ENCODE measurements at places on chromosomes 11 and 22.

DNA sequence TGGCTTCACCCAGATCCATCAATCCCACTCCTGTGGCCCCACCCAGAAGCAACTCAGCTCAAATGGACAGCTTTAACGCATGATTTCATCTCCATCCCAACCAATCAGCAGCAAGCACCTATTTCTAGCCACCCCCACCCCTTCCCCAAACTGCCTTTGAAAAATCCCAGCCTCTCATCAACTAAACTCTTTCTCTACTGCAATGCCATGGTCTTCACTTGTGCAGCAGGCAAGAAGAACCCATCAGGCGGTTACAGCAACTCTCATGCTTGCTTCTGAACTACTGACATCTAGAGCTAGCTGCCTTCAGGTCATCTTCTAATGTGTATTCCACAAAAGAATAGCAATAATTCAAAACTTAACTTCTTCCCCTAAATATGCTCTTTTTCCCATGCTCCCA, 42.1 kb upstream of the STK33 start:
- no peak for DNase-seq

GRCh38 chr11:1923201-1923956, 3.9 kb downstream of the TNNT3 start:
- no peak for DNase-seq

- no peak for DNase-seq
Measured at GRCh38 chr11:27610280-27610679, 90.0 kb downstream of the BDNF start.

- no peak for DNase-seq
Measured at GRCh38 chr11:21625982-21626381, 566.9 kb upstream of the ANO5 start.

DNA sequence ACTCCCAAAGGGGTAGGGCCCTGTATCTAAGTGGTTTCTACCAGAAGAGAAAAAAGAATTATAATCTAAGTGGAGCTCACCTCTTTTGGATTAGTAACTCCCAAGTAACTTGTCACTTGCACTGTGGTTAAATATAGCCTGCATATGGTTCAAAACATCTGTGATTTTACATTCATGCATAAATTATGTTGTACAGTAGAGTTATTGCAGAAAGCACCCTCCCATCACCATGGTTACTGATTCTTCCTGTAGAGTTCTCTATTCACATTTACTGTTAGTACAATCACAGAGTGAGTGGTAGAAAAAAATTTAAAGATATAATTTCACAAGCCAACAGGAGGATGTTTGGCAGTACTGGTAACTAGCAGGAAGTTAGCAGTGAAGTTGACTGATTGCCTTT, 80.4 kb downstream of the LRRC4C start:
- DNase-seq, result no peak

DNA sequence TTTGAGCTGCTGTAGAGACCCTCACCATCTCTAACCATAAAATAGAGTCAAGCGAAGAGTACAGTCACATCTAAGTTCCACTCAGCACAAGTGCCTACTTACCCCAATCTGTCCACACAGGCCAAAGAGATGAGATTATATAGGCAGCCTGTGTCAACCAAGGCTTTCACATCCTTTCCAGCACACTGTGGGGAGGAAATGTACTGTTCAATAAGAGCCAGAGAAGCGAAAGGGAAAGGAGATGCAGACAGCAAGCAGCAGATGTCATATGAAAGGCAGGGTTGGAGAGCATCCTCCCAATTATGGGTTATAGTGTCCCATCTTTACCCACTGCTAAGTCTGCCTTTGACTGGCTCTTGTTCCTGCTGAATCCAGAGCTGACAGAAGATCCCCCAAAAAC, 16.4 kb downstream of the NRIP3 start:
- no peak for DNase-seq

DNA sequence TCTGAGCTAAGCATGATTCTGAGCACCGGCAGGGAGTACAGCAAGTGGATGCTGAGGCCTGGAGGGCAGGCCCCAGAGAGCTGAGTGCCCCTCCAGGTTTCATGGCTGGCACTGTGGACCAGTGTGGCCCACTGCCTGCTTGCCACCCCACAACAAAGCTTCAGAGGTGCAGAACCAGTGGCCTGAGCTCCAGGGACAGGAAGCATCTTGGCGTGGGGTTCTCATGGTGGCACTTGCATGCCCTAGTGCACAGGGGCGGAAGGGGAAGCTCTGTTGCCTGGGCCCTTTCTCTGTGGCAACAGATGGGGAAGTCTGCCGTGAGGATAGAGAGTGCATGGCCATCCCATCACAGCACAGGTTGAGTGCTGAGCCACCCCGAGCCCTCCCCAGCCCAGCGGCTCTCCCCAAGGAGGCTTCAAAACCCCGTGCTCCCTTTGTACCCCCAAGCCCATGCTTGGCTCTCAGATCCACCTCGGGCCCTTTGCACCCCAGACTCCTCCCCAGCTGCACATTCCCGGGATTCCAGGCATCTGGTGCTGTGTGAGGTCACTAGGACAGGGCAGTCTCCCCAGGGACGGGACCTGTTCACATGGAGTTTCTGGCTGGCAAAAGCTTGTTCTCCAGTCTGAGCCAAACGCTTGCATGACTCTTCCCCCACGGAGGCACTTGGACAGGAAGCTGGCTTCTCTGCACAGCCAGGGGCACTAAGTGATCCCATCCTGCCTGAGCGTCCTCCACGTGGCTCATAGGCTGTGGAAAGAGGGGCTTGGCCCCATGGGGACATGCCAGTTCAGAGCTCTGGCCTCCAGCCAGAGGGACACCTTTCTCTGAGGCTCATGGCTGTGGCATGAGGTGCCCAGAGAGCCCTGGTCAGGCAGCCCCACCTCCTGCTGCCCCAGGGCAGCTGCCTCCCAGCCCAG, 4.2 kb downstream of the SLC25A1 start:
- no peak for DNase-seq

All from stimulated activated CD8-positive, alpha-beta memory T cell treated with anti-CD3 and anti-CD28 coated beads, Interleukin-4, amount 100 ng/mL, for 4 hours (primary cell).